AG10803 (cell line): ENCODE measurements at places on chromosomes 2 and 18.
A peak's percentile ranks its signal among the peaks of the same experiment; 100 is the strongest.

DNA sequence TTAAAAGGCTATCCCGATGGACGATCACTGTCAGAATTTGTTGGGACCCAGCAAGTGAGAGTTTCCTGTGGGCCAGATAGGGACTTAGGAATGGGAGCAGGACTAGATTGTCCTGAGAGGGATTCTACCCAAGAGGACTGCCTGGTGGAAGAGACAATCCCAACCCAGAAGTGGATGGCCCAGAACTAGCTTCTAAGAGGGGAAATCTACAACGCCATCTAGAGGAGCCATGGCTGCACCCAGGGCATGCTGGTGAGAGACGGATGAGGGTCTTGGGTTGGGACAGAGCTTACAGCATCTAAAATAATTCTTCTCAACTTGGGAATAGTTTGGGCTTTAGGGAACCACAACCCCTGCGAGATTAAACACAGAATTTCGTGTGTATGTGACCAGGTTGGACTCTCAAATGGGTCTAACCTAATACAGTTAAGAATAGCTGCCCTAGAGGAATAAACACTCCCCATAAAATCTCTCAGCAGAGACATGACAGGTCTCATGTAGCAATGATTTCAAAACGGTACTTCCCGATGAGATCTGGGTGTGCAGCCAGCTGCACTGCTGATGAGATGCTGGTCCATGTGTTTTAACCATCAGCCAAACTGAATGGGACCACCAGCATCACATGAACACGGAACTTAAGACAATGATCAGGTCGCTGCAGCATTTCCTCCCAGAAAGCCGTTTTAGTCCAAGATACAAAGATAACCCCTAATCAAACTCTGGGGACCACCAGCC lies 50.8 kb downstream of the CCBE1 start:
- DNase-seq = no peak

DNA sequence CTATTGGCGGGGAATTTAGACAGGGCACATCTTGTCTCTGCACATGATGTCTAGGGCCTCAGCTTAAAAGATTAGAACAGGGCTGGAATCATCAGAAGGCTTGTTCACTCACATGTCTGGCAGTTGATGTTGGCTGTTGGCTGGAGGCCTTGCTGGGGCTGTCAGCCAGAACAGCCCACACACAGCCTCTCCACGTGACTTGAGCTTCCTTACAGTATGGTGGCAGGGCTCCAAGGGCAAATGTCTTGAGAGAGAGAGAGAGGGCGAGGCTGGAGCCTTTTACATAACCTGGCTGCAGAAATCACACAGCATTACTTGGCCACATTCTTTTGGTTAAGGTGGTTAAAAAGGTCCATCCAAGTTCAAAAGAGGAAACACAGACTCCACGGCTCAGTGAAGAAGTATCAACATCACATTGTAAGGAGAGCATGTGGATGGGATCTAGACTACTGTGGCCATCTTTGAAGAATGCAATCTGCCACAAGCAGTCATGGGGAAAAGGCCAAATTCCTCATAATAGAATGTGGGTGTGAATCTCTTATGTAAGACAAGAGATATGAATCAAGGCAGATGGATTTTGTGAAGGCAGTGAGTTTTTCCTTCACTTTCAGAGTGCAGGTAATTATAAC lies 30.4 kb downstream of the SRSF7 start:
- peak; percentile 98 for DNase-seq

DNA sequence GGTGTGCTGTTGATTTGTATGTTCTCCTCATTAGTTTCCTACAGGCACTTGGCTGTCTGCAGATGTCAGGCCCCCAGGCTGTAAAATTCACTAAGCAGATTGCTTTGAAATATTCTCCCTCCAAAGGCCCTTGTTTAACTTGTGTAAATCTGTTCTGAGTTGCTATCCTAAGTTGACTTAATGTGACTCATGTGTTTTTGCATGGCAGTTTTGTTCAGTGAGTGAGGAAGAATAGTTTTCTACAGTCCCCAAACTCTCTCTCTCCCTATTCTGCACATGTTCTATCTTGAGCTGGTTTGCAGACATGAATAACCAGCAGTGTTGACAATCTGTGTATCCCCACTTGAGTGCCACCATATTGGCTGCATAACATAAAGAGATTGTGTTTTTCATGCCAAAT lies 1005.4 kb upstream of the DDX18 start:
- DNase-seq = no peak

DNA sequence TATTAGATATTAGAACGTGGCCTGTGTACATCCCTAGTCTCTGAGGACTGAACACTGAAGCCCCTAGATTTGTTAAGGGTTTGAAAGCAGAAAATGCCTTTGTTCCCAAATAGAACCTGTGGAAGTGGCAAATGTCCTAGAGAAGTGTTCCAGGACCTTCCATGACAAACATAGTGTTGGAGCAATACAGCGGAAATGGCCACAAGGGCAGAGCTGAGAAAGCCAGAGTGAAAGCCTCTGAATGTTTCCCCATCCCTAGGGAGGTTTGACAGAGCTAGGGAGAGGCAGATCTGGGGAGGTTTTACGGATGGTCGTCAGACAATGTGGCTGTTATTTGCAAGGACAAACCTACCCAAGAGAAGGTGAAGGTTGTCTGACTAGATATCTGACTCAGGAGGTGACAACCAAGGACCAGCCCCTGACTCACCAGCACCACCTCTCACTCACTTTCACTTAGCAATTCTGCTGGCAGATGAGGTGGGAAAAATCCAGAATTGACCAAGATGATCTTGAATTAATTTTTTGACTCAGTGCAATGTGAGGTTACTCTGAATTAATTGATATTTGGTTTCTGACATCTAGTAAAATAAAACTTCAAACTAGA lies 24.1 kb downstream of the RBM43 start:
- no peak for DNase-seq

DNA sequence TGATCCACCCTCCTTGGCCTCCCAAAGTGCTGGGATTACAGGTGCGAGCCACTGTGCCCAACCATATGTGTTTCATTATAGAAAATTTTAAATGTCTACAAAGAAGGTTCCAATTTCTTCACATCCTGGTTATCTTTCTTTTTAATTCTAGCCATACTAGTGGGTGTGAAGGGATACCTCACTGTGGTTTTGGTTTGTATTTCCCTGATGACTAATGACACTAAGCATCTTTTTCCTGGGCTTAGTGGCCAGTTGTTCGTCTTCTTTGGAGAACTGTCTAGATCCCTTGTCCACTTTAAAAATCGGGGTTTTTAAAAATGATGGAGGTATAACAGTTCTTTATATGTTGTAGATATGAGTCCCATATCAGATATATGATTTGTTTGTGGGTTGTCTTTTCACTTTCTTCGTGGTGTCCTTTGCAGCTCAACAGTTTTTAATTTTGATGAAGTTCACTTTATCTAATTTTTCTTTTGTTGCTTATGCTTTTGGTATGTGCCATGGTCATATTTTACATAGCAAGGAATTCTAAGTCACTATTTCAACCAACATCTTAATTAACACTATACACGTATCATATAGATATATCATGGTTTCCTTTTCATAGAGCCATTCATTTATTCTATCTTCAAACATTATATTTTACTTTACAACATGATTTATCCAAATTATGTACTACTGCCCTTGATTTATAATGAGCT lies 135.0 kb upstream of the RIOK3 start:
- DNase-seq = peak; percentile 84

- DNase-seq = peak; percentile 78
These were observed 123.3 kb upstream of the TANK start for GRCh38 chr2:161036926-161037325.

GRCh38 chr2:1874950-1875349 lies 130.6 kb upstream of the PXDN start:
- no peak for DNase-seq

- DNase-seq = peak; percentile 13
These were observed 213.7 kb downstream of the TTC32 start for GRCh38 chr2:19688059-19688458.

- no peak for DNase-seq
These were observed 2.7 kb upstream of the IL18RAP start for GRCh38 chr2:102420290-102420689.

DNA sequence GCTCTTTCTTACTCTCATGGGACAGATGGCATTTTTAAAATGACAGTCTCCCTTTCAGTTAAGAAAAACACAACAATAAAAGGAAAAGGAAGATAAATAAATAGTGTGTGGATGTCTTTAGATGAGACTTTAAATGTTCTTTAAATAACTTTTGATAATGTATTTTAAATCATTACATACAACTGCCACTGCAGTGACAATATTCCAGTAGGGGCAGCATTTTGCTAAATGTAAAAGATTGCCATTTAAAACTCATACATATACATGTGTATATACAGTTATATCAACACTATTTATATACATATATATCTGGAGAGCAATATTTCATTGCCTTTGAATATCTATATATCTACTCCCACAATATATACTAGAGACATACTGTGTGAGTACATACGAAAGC lies 90.7 kb downstream of the INO80D start:
- no peak for DNase-seq

- peak; percentile 71 for DNase-seq
These were observed 145.5 kb downstream of the MAP4K4 start for GRCh38 chr2:101843048-101843447.

- peak; percentile 53 for DNase-seq
These were observed 58.3 kb downstream of the FBXO36 start for GRCh38 chr2:229980431-229981184.

GRCh38 chr18:75101916-75102315 lies 107.0 kb downstream of the PTGR3 start:
- DNase-seq = no peak

DNA sequence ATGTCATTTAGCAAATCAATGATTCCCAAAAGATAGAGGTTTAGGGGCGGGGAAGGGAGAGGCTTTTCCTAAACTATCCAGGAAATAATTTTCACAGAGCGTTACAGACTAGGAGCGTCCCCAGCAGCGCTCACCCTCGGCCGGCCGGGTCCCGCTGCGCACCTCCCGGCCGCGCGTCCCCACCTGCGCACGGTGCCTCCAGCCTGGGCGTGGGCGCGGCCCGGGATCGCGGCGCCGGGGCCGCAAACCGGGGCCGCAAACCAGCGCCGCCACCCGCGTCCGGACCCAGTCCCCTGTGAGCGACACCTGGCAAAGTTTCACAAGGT lies 684 bp upstream of the ZCCHC2 start:
- DNase-seq = no peak

DNA sequence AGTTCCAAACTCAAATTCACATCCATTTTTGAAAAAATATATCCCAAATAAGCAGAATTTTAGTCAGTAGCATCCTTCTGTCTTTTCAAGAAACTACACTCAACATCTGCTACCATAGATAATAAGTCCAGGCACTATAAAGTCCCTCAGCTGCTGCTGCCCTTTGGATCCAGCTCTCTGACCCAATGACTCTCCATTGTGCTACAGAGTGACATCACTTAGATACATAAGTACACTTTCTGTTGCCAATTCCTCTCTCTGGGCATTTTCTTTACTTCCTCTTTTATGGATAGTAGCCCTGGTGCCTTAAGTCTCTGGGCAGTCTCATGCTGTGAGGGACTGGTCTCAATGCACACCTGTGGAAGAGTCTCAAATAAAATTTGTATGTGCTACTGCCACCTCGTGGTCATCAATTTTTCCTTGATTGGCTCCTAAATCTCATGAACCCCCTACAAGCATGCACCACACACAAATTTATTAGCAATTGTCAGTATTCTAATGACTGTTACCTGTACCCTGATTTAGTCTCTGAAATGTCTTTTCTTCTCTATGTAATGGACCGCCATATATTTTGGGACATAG lies 219.2 kb downstream of the LRP1B start:
- peak; percentile 6 for DNase-seq

- DNase-seq = no peak
These were observed 8.8 kb upstream of the DSG1 start for GRCh38 chr18:31309115-31309514.

DNA sequence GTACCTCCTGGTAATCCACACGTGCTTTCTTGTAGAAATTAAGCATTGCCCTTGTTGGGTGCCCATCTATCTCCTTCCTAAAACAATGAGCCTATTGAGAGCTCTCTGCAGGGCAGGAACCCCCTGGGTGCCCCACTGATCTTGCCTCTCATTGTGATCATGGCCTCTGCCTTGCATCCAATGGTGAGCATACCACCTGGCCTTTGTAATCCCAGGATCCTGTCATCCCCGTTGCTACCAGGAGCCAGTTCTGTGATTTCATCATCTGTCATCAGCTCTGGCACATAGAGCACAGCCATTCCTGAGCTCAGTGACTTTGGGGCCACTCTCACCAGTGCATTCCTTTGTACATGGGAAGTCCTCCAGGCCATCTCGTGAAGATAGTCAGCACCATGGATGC lies 381.0 kb upstream of the ID2 start:
- no peak for DNase-seq

- DNase-seq = no peak
These were observed 79.6 kb upstream of the DNMT3A start for GRCh38 chr2:25421289-25421688.

GRCh38 chr2:236848501-236848900 lies 237.2 kb upstream of the COPS8 start:
- DNase-seq = no peak

GRCh38 chr2:83874712-83875430 lies 584.2 kb downstream of the SUCLG1 start:
- no peak for DNase-seq

DNA sequence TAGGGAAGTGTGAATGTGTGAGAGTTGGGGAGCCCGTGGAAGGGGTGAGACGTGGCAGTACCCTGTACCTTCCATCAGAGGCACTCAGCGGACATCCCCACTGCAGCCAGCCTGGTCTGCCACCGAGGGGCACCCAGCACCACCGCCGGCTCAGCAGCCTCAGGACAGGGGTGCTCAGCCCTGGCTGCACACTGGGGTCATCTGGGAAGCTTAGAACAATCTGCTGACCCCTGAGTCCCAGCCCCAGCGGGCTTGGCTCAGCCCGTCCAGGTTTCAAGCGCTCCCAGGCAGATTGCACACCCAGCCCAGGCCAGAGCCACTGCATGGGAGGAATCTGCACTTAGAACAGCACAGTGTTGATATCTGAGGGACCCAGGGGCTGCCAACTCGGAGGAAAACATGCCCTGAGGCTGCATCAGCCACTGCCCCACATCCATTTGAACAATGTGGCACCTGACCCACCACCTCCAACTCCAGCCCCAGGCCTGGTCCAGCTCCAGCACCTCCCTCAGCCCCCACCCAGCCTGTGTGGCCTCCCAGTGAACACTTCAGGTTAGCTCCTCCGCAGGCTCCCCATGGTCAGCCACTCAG lies 147.1 kb upstream of the OTOS start:
- no peak for DNase-seq

- peak; percentile 56 for DNase-seq
These were observed 5.2 kb downstream of the DYSF start for GRCh38 chr2:71458413-71459083.

DNA sequence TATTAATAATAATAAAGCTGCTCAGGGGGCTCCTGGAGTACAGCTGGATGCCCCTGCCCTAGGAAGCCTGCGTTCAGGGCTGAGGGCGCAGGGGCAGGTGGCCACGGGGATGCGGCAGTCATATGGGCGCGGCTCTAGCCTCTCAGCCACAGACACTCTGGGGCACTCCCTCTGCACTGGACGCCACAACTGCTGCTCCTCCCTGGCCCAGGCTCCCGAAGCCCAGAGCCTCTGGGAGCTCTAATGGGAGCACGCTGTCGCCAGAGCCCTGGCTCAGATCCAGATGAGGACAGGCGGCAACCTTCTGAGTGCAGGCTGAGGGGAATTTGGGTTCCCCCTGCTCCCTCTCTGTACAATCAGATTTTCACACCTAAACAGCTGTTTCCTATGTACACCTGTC lies 93.6 kb downstream of the MTCL1 start:
- peak; percentile 73 for DNase-seq

GRCh38 chr2:3739313-3739712 lies 35.9 kb downstream of the DCDC2C start:
- DNase-seq = no peak

GRCh38 chr2:115746151-115746550 lies 1303.7 kb downstream of the DPP10 start:
- DNase-seq = no peak

GRCh38 chr2:223929571-223930102 lies 15.5 kb downstream of the WDFY1 start:
- DNase-seq = no peak
